NCI-H1694 treated with DMSO at 0.1 percent for 48 hours (cell line): ENCODE measurements at places on chromosomes 2 and 18.

DNA sequence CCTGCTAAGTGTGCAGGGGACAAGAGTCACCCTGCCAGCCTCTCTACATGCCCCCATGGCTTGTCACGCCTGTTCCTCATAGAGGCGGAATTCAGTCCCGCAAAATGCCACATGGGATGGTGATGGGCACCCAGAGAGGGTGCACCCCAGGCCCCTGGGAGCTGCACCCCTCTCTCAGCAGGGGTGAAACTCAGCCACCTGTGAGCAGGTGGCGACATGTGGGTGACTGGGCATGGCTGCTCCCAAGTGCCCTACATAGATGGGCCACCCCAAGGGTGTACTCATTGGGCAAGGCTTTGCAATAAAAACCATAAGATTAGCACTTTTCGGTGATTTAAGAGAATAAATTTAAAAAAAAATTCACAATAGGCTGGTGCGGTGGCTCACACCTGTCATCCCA, 6.3 kb downstream of the HS6ST1 start:
- no peak for DNase-seq

GRCh38 chr2:15993232-15993610, 52.9 kb downstream of the MYCN start:
- DNase-seq = peak; percentile 95

DNA sequence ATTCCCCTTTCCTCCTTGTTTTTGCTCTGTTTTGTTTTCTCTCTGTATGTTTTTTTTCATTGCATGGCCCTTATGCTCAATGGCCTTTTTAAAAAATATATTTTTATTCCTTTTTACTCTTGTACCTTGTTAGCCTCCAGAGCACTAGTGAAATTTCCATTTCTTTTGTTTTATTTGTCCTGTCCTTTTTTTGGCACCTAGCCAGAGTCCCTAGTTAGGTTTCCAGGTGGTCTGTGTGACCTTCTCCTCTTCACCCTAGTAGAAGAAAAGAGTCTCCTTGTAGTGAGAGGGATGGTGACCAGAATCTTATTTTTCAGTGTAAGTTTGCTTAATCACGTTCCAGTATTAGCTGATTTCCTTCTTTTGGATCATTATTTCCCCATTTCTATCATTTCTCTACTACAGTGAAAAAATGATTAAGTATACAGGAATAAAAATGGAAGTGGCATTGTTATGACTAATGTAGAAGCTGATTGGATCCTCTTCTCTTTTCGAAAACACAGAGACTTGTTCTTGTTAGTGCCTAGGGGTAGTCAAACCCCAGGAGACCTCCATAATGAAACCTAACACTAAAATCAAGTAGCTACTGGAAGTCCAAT, 65.9 kb downstream of the NBEAL1 start:
- no peak for DNase-seq

GRCh38 chr18:12507007-12507406, 99.3 kb downstream of the PRELID3A start:
- DNase-seq = no peak

- no peak for DNase-seq
These were observed 46.3 kb upstream of the GRB14 start for GRCh38 chr2:164667566-164667965.

DNA sequence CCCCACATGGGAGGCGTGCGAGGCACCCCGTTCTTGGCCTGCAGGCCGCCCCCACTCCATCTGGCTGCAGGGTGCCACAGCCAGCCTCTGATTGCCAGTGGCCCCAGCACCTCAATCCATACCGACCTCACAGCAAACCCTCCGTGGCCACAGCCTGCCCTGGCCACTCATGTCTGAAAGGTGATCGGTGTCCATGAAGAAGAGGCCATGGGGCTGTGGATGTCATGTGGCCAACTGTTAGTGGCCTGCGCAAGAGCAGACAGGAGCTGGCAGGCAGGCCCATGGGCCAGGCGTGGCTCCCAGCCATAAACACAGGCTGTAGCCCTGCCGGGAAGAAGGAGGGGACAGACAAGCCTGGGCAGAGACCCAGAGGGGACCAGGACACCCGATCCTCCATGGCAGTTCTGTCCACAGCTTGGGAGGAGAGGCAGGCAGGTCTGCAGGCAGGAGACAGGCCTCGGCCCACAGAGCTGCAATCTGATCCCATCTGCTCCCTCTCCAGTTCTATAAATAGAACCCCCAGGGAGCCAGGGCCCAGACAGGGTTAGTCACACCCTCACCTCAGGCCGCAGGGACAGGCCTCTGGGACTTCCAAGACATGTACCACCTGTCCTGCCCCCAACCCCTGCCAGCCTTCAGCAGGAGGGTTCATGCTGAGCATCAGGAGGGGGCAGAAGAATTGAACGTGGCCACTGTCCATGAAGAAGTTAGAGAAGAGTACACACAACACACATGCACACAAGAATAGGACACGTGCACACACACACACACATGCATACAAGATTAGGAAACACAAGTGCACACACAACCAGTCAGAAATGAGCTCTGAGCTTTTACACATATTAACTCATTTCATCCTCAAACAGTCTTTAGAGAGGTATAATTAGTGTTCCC, 16.9 kb downstream of the STEAP3 start:
- peak; percentile 70 for DNase-seq

GRCh38 chr2:177689623-177690022, 297.1 kb downstream of the AGPS start:
- DNase-seq = no peak

- DNase-seq = no peak
These were observed 46.2 kb downstream of the CAB39 start for GRCh38 chr2:230758566-230759480.

- DNase-seq = no peak
These were observed 35.5 kb downstream of the PELI1 start for GRCh38 chr2:64108666-64109241.

DNA sequence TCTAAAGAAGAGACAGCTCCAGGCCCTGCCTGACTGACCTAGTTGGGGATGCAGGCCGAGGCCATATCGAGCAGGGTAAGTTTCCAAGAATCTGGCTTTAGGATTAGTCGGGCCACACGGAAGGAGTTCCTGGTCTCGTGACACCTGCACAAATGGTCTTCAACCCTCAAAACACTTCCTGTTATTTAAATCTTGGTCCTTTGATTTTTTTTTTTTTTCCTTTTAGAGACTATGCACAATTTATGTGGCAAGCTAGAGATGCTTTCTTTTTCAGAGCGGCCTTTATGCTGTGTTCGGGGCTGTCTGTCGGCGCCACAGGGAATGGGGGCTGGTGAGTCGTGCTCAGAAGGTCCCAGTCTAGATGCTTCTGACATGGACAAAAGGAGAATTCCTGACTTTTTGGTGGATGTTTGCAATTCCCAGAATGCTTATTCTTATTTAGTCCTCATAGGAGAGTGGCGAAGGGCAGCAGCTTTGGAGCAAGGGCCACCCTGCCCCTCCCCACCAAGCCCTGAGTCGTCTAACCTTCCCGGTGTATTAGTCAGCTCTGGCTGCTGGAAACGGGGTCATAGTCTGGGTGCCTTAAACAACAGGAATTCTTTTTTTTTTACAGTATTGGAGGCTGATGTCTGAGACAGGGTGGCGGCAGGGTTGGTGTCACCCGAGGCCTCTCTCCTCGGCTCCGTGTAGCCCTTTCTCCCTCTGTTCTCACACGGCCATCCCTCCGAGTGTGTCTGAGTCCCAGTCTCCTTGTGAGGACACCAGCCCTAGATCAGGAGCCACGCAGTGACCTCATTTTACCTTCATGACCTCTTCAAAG, 27.4 kb downstream of the HPCAL1 start:
- DNase-seq = peak; percentile 16

- no peak for DNase-seq
These were observed 11.6 kb upstream of the TNP1 start for GRCh38 chr2:216871333-216871934.

DNA sequence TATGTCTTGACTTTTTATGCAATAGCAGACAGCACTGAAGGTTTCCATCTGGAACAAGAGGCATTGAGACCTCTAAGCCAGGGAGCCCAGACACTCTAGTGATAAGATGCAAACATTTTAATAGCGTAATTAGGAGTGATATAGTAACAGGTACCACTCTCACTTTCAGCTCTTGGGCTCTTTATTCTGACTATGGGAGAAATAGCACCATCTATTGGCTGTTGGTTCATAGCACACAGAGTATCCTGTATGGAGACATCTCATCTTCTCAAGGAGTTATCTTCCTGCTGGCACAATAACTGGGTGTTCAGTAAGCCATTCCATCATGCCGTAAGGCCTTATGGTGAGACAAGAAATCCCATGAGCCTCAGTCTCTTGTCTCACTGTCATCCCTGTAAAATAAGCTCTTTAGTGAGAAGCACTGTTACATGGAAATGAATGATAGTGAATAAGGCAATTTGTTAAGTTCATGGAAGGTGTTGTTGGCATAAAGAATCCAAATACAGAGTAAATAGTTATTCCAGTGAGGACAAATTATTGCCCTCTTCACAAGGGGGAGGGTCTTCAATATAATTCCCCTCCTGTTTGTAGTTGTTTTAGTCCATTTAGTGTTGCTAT, 48.3 kb downstream of the THUMPD2 start:
- DNase-seq = peak; percentile 50

DNA sequence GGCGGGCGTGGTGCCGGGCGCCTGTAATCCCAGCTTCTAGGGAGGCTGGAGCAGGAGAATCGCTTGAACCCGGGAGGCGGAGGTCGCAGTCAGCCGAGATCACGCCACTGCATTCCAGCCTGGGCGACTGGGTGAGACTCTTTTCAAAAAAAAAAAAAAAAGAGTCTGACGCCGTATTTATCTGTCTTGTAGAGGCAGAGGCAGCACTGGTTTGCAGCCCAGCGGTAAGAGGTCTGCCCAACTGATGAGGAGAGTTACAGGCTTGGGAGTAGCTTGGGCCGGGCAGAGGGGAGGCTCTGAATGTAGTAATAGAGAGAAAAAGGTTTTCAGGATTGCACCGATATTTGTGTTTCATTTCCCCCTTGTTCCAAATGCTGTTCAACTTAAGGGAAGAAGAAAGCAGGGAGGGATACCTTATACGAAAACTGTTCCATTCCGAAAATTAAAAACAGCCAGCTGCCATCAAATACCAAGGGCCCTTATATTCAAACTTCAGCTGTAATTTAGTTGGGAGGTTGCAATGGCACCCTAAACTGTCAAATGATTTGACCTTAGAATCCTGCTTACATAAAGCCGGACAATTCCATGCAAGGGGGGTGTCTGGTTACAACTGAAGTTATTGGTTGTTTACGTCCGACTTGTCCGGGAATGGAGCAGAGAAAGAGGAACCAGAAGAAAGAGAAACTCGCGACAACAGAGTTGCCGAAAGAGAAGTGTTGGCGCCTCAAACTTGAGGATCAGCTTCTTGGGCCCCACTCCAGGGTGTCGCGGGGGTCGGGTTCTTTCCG, 9.2 kb upstream of the SP9 start:
- no peak for DNase-seq

GRCh38 chr2:203734276-203734983, 28.0 kb downstream of the CD28 start:
- DNase-seq = no peak

DNA sequence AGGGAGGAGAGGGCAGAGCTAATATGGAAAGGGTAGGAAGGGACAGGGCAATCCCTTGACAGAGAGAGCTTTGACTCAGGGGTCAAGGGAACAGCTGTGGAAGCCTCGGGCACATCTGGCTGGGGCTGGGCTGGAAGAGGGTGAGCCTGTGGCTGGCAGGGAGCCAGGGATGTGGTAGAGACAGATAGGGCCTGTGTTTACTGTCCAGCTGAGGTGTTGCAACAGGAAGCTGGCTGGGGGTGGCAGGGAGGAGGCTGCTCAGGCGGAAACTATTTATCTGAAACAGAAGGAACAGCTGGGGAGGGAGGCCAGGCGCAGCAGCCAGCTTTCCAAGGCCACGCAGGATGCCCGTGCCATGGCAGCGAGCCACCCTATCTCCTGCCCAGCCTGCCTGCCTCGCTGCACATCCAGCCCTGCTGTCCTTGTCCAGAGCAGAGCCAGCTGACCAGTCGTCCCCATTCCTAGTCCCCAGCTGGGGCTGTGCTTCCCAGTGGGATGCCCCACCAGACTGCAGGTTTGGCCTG, 264.7 kb downstream of the CYP26B1 start:
- peak; percentile 51 for DNase-seq

DNA sequence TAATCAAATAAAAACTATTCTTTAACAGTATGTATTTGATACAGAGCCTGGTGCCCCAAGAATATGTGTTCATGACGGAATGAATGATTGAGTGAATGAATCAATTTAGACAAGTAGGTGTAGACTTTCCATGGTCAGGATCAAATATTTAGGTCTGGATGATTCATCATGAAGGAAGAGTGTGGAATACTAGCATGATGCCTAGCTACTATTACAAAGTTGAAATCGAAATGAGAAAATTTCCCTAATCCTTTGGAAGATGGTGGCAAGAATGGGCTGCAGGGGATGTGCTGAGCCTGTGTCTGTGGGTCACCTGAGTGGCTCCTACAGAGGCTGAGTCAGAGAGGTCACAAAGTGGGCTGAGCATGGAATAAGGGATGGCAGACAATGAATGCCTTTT, 3.1 kb upstream of the MALT1 start:
- DNase-seq = no peak

DNA sequence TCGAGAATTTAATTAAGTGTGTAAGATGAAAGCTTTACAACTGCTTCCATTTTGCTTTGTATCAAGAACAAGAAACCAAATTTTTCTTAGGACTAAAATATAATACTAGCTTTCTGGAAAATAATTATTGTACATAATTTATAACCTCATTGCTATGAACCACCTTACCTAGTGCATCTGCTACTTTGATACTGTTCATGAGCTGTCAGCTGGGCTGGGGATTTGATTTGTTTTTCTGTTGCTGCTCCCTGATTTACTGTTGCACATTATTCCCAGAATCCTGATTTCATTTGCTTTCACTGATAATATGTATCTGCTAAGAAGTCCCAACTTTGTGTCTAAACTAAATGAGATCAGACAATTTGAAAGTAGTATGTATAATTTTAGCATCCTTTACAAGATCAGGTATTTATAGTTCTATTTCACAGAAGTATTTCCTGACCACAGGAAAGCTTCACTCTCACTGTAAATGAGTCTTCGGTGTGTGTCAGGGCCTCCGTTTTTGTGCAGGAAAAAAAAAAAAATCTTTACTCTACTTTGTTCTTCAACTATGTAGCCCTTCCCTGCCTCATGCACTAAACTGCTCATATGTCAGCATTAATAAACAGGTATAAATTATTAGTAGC, 105.6 kb upstream of the CCDC150 start:
- DNase-seq = no peak

- no peak for DNase-seq
These were observed 157.4 kb downstream of the FHOD3 start for GRCh38 chr18:36454848-36455458.

DNA sequence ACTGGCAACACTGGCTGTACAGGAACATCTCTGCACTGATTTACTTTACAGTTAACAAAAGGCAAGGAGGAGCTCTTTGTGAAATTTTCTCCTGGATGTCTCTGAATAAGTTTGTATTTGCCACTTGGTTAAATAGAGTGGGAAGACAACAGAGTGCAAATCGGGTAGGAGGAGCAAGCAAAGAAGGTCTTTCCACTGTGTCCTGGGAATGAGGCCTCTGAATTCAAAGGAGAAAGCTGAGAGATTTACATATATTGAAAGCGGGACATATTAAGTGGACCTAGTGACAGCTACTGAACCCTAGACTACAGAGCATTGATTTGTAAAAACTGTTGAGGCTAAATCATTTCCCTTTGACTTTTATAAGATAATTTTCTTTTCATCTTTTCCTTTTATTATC, 117.4 kb upstream of the CHRNA1 start:
- DNase-seq = no peak
